HepG2 (cell line): ENCODE measurements at places on chromosomes 16 and 17. TPM values are rescaled to one million over a fixed set of nuclear protein-coding genes. Genes with fewer than 3 reads are reported as not detected.

The WNT3 gene
- 10.3 and 12.5 TPM in 2 replicates for polyA plus RNA-seq

The SLC13A2 gene
- polyA plus RNA-seq = 0.07 TPM in 1 of 2 replicates, not detected in the other

The IL17C gene
- polyA plus RNA-seq = not detected in 2 replicates

The KRT24 gene
- polyA plus RNA-seq = not detected in 2 replicates

The TVP23A gene
- 0.01 TPM in 1 of 2 replicates, not detected in the other for polyA plus RNA-seq

The TBX4 gene
- polyA plus RNA-seq = 0.11 and 0.17 TPM in 2 replicates

The NPIPA5 gene
- 21.5 and 26.9 TPM in 2 replicates for polyA plus RNA-seq

The PRAC2 gene
- polyA plus RNA-seq = not detected in 2 replicates

The POLR2C gene
- 199 and 216 TPM in 2 replicates for polyA plus RNA-seq
